ENCODE measurements at places on chromosomes 3 and 15.

DNA sequence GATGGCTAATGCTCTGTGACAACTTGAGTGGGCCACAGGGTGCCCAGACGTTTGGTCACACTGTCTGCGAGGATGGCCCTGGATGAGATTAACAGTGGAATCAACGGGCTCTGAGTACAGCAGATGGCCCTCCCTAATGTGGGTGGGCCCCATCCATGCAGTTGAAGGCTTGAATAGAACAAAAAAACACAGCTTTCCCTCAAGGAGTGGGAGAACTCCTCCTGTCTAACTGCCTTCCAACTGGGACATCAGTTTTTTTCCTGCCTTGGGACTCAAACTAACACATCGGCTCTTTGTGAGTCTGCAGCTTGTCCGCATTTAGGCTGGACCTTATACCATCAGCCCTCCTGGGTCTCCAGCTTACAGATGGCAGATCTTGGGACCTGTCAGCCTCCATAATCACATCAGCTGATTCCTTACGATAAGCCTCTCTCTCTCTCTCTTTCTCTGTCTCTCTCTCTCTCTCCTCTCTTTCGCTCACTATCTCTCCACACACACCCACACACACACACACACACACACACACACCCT, 20.8 kb downstream of the FAM174B start:
- no peaks in the 10 kb centered on the region for H3K27me3 ChIP-seq
- H3K4me3 ChIP-seq = no peak overlapping the region
- no peak for DNase-seq
- no peaks in the 10 kb centered on the region for H3K36me3 ChIP-seq

DNA sequence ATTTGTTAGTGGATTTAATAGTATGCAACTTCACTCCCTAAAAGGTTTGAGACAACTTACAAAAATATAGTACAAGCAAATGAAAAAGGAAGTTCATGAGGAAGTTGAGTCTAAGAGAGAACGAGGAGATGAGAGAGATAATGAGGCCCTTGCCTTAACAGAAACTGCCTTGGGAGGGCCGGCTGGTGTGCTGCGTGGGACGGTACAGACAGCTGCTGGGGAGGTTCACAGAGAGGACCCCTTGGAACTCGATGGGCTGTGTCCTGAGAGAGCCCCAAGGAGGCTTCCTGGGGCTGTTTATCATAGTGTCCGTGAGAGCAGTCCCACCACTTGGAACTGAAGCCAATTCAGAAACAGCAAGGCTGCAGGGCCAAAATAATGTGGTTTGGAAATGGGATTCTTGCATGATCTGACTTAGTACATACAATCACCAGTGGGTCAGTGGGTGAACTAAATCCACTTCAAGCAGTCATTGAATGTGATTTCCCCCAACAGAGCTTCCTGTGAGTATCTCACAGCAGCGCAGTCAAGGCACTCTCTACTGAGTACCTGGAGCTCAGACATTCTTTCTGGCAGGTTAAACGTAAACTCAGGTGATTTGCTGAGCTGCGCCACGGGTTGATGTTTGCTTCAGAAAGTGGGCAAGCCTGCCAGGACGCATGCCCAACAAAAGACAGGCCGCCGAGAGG, 90.8 kb downstream of the CRTC3 start:
- no peak overlapping the region for H3K27ac ChIP-seq
- H3K4me3 ChIP-seq = no peak overlapping the region
- no peaks in the 10 kb centered on the region for H3K36me3 ChIP-seq
- no peaks in the 10 kb centered on the region for H3K4me1 ChIP-seq
- DNase-seq = no peak

GRCh38 chr15:64895285-64896065, 16.2 kb upstream of the ANKDD1A start:
- no peak overlapping the region for H3K4me3 ChIP-seq
- peaks cover 16% of the 10 kb centered on the region for H3K4me1 ChIP-seq
- H3K27ac ChIP-seq = no peak overlapping the region
- DNase-seq = no peak

GRCh38 chr3:184314363-184314699, at the start of gene EIF4G1:
TSS of gene EIF4G1 (plus strand) at chr3:184314606. CDS start at chr3:184315797, 1,191 bp downstream.
- peaks cover 25% of the 10 kb centered on the region for H3K36me3 ChIP-seq
- H3K27me3 ChIP-seq = no peaks in the 10 kb centered on the region
- DNase-seq = peak; percentile 95
- peak within 1 kb of the TSS; percentile 90 for H3K27ac ChIP-seq

GRCh38 chr3:123930445-123930844, 30.6 kb downstream of the CCDC14 start:
- peaks cover 24% of the 10 kb centered on the region for H3K36me3 ChIP-seq
- no peak overlapping the region for H3K27ac ChIP-seq
- no peak for DNase-seq
- no peaks in the 10 kb centered on the region for H3K4me1 ChIP-seq

- H3K27ac ChIP-seq = no peak overlapping the region
- H3K4me1 ChIP-seq = no peaks in the 10 kb centered on the region
- peaks cover 32% of the 10 kb centered on the region for H3K27me3 ChIP-seq
- no peak overlapping the region for H3K4me3 ChIP-seq
- H3K36me3 ChIP-seq = no peaks in the 10 kb centered on the region
Observed at GRCh38 chr3:13671482-13672233, 122.7 kb downstream of the FBLN2 start.

DNA sequence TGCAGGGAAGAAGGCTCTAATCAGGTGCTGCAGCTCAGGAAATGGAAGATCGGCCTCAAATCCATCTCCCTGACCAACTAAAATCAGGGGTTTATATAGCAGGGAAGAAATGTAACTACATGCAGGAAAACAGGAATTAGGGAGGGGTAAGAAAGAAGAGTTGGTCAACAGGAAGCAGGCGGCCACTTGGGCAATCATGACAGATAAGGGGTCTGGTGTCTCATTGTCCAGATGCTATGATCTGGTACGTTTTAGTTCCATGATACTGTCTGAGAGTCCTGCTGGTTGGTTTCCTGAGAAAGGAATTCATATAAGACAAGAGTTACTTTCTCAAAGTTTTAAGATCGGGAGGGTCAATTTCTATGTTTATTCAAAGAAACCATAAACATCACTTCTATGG, 24.2 kb downstream of the KATNBL1 start:
- H3K27ac ChIP-seq = no peak overlapping the region
- H3K4me1 ChIP-seq = no peaks in the 10 kb centered on the region
- no peak overlapping the region for H3K4me3 ChIP-seq
- H3K36me3 ChIP-seq = peaks cover 18% of the 10 kb centered on the region

- no peaks in the 10 kb centered on the region for H3K4me1 ChIP-seq
- no peak overlapping the region for H3K27ac ChIP-seq
- no peaks in the 10 kb centered on the region for H3K27me3 ChIP-seq
- H3K36me3 ChIP-seq = no peaks in the 10 kb centered on the region
- H3K4me3 ChIP-seq = no peak overlapping the region
- DNase-seq = no peak
Observed at GRCh38 chr3:16171009-16171408, 3.5 kb upstream of the GALNT15 start.

DNA sequence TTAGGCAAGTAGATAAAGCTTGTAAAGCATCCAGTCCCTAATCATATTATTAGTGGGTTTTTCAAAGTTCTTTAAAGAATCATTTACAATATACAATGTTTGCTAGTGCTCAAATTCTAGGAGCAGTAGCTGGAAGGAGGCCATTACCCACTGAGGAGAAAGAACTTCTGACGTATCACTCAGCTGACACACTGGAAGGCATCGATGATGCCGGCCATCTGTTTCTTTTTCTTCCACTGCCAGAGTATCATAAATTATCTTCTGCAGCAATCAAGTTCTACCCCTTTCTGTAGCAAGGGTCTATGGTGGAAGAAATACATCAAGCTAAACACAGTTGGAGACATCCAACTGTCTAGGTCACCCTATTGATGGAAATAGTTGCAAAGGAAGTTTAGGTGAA, 243.2 kb upstream of the LRRN1 start:
- H3K27me3 ChIP-seq = no peaks in the 10 kb centered on the region
- H3K27ac ChIP-seq = no peak overlapping the region
- no peaks in the 10 kb centered on the region for H3K36me3 ChIP-seq
- DNase-seq = no peak
- H3K4me1 ChIP-seq = no peaks in the 10 kb centered on the region
- no peak overlapping the region for H3K4me3 ChIP-seq

DNA sequence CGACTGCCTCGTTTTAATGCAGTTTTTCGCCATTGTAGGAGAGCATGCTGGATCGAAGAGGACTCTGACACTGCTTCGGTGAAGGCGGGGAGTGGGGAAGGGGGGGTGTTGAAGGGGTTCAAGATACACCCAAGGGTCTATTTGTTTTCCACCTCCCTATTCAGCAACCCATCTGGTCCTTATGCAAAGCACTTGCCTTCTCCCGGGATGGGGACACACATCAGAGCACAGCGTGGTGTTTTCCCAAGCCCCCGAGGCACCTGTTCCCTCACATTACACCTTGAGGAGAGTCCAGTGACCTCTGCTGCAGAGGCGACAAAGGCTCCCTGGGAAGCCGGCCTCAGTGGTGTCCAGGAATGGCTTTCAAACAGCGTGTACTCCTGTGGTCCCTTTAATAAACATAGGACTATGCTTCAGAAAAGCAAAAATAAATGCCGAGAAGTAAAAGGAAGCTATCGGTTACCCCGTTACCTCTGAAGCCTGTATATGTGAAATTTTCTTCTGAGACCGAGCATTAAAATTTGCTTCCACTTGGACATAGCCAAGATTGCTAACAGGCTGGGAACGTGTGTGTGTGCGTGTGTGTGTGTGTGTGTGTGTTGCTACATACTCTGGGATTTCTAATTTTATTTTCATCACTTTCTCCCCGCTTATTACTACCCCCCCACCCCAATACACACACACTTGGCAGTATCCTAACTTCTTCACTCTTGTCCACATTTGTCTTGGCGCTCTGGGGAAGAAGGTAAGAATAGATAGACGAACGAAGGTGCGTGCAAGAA, 53.2 kb downstream of the CCDC54 start:
- peak overlapping the region; percentile 76 for H3K4me3 ChIP-seq
- peaks cover 21% of the 10 kb centered on the region for H3K4me1 ChIP-seq
- H3K27me3 ChIP-seq = no peaks in the 10 kb centered on the region

GRCh38 chr3:14152233-14152962, 26.0 kb downstream of the XPC start:
- peak; percentile 29 for DNase-seq
- no peaks in the 10 kb centered on the region for H3K4me1 ChIP-seq
- no peaks in the 10 kb centered on the region for H3K27me3 ChIP-seq
- peaks cover 5% of the 10 kb centered on the region for H3K36me3 ChIP-seq
- no peak overlapping the region for H3K27ac ChIP-seq

DNA sequence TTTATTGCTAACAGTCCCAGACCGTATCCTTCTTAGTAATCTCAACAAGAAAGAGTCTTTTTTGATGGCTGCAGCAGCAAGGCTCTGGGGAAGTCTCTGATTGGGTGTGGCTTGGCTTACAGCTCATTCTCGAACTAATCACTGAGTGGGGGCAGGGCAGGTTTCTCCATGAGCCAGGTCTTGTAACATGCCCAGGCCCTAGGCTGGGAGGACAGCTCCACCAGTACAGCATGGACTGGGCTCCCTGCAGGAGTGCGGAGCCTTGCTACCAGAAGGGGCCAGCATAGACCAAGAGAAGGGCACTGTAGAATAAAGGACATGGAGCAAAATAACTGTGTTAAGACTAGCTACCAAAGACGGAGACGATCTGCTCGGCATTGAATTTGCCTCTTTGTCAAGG, 7.2 kb downstream of the CD276 start:
- peaks cover 56% of the 10 kb centered on the region for H3K4me1 ChIP-seq
- DNase-seq = peak; percentile 34
- H3K27ac ChIP-seq = no peak overlapping the region

DNA sequence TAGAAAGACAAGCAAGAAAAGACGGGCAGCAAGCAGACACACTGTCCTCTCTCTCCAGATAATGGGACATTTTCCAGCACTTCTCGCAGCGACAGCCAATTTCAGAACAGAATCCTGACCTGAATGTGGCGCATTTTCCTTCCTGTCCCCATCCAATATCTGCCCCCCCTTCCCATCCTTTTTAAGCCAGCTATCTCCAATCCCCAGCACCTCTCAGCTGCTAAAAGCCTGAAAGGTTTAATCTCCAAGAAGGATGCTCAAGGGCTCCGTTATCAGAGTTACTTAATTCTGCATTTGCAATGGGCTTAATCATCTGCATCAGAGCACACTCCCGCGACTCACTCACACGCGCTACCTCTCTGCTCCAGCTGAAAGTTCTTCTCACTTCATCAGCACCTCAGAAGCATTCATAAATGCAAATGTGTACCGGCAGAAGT, 50.5 kb downstream of the SRGAP3 start:
- DNase-seq = no peak
- H3K27ac ChIP-seq = no peak overlapping the region
- peaks cover 18% of the 10 kb centered on the region for H3K4me1 ChIP-seq
- no peak overlapping the region for H3K4me3 ChIP-seq
- no peaks in the 10 kb centered on the region for H3K27me3 ChIP-seq
- H3K36me3 ChIP-seq = no peaks in the 10 kb centered on the region

Data from PC-3 (cell line).